A673 (cell line): ENCODE measurements at places on chromosomes 6 and 20. TPM values are rescaled to one million over a fixed set of nuclear protein-coding genes. Genes with fewer than 3 reads are reported as not detected.

Gene C6orf58
- total RNA-seq = 0.64 and 1.1 TPM in 2 replicates

Gene ADAM33
- not detected in 2 replicates for total RNA-seq

Gene RBPJL
- not detected in 2 replicates for total RNA-seq

Gene WFDC5
- not detected in 2 replicates for total RNA-seq

DNA sequence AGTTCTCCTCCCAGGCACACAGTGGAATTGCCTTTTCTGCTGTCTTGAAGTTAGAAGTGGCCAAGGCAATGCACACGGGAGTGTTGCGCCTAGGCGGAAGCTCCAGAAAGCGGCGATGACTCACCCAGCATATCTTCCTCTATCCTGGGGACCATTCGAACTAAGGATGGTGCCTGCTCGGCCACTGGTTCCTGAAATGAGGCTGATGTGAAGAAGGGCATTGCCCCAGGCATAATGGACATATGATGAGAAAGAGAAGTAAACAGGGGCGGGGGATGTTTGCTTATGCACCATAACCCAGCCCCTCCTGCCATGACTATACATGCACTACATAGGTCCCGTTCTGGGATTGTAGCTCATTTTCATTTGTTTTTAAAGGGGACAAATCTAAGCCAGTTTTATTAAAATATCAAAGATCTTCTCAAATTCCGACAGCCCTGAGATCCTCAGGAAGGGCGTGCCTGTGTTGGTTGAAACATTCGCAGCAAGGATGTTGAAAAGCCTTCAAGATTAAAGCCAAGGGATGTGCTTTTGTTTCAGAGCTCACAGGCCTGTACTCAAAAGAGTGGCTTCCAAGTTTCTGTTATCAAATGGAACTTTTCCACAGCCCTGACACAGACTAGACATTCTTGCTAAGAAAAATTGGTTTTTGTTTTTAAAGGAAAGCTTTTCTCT, 218.5 kb downstream of the LY86 start:
- no peak overlapping the region for H3K27ac ChIP-seq
- H3K4me1 ChIP-seq = peaks cover 12% of the 10 kb centered on the region
- DNase-seq = no peak

DNA sequence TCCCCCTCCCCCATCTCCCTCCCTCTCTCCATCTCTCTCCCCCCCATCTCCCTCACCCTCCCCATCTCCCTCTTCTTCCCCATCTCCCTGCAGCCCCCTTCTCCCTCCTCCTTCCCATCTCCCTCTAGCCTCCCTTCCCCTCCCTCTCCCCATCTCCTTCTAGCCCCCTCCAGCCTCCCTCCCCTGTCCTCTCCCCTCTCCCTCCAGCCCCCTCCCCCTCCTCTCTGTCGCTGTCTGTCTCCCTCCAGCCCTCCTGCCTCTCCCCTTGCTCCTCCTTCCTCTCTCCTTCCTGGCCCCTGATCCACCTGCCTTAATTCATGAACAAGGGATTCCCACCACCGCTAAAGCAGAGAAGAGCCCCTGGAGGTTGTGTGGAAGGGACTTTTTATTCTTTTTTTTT, 26.9 kb upstream of the CHMP4B start:
- H3K36me3 ChIP-seq = no peaks in the 10 kb centered on the region
- no peaks in the 10 kb centered on the region for H3K4me1 ChIP-seq
- no peaks in the 10 kb centered on the region for H3K27me3 ChIP-seq
- DNase-seq = no peak
- no peak overlapping the region for H3K4me3 ChIP-seq

GRCh38 chr20:32314768-32315167, 37.3 kb downstream of the KIF3B start:
- H3K27me3 ChIP-seq = no peaks in the 10 kb centered on the region
- H3K27ac ChIP-seq = no peak overlapping the region
- no peak for DNase-seq
- H3K4me3 ChIP-seq = no peak overlapping the region
- H3K36me3 ChIP-seq = peaks cover 12% of the 10 kb centered on the region
- H3K4me1 ChIP-seq = no peaks in the 10 kb centered on the region

DNA sequence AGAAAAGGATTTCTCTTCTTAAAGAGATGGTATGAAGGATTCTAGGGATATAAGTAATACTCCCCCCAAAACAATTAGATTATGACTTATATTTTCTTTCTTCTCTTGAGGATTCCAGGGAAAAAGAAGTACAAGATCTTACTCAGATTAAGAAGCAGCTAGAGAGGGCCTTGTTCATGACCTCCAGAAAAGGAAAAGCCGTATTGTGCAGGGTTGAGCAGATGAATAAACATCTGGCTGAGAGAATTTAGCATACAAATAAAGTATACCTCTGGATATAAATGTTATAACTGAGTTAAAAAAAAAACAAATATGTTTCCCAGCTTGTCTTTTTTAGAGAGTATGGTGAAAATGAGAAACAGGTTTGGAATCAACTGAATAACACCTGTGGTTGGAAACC, 11.3 kb downstream of the MYO6 start:
- H3K27ac ChIP-seq = no peak overlapping the region
- H3K4me1 ChIP-seq = no peaks in the 10 kb centered on the region
- H3K27me3 ChIP-seq = no peaks in the 10 kb centered on the region
- DNase-seq = no peak

GRCh38 chr6:166520905-166521834, 65.3 kb downstream of the RAMACL start:
- H3K27ac ChIP-seq = no peak overlapping the region
- no peaks in the 10 kb centered on the region for H3K36me3 ChIP-seq
- no peaks in the 10 kb centered on the region for H3K4me1 ChIP-seq
- no peak overlapping the region for H3K4me3 ChIP-seq
